ENCODE measurements at places on chromosomes 7 and 10.

- no peak for DNase-seq
Observed at GRCh38 chr7:55314967-55315366, 50.2 kb upstream of the LANCL2 start.

DNA sequence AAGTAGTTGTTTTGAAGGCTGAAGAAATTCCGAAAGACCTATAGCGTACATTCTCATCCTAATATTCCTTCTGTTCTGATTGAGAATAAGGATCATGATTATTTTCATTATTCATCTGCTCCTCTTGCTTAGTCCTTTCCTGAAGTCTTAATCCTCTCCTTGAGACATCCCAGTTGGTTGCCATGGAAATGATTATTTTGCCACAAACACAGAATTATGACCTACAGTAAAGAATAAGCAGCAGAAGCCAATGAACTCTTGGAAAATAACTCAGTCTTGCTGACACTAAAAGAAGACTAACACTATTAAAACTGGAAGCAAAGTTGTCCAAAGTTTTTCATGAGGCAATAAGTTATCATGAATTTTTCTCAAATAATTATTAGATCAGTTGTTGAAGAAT is 47.8 kb upstream of the JAZF1 start:
- DNase-seq, result no peak

- no peak for DNase-seq
Observed at GRCh38 chr7:55893940-55894339, 6.7 kb downstream of the ZNF713 start.

GRCh38 chr10:109359316-109359715 is 564.0 kb downstream of the XPNPEP1 start:
- DNase-seq, result no peak

GRCh38 chr7:121041516-121042148 is 53.1 kb downstream of the CPED1 start:
- no peak for DNase-seq

- no peak for DNase-seq
Observed at GRCh38 chr10:121596689-121597503, 1.3 kb downstream of the FGFR2 start.

DNA sequence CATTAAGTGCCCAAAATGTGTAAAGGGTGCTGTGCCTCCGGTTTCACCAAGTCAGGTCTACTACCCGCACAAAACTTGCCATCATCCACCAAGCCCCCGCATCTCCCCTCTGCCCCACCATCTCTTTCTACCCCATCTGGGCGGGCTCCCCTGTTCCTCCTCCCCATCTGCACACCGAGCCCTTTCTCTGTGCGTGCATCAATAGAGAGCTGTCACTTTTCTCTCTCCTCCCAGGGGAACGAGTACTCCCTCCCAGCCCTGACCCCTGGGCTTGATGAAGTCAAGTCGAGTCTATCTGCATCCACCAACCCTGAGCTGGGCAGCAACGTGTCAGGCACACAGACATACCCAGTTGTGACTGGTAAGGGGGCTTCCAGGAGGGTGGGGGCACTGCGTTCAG is 63.5 kb downstream of the PAX2 start:
- DNase-seq, result no peak

DNA sequence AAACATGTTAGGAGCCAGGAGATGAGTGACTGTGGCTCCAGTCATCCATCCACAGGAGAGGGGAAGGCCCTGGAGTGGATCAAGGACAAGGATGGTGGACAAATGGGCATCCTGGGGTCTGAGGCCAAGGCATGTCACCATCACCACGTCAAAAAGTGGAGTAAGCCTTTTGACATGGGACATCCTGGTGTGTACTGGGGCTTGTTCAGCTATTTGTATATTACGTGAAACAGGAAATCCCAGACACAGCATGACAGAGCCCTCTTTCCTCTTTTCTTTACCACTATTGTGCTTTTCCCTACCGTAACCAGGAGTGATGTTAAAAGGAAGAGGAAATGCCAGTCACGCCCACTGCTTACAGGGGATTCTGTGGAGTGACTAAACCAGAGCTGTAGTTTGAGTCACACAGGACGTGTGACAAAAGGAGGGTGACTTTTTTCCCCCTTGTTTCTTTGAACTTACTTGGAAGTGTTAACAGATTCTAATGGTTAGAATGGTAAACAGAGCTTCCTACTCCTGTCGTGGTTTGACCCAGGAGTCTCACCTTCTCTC is 15.4 kb downstream of the ACSL5 start:
- no peak for DNase-seq

GRCh38 chr7:27842094-27842692 is 102.2 kb downstream of the TAX1BP1 start:
- no peak for DNase-seq

- DNase-seq, result no peak
Observed at GRCh38 chr10:61170594-61170993, 226.6 kb upstream of the RHOBTB1 start.

DNA sequence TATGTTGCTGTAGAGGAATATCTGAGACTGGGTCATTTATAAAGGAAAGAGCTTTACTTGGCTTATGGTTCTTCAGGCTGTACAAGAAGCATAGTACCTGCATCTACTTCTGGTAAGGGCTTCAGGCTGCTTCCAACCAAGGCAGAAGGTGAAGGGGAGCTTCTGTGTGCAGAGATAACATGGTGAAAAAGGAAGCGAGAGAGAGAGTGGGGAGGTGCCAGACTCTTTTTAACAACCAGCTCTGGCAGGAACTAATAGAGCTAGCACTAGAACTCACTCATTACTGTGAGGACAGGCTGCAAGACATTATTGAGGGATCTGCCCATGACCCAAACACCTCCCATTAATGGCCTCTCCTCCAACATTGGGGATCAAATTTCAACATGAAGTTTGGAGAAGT is 94.5 kb downstream of the KIF20B start:
- no peak for DNase-seq

GRCh38 chr7:140060788-140061606 is 1.8 kb downstream of the PARP12 start:
- DNase-seq, result peak; percentile 75

DNA sequence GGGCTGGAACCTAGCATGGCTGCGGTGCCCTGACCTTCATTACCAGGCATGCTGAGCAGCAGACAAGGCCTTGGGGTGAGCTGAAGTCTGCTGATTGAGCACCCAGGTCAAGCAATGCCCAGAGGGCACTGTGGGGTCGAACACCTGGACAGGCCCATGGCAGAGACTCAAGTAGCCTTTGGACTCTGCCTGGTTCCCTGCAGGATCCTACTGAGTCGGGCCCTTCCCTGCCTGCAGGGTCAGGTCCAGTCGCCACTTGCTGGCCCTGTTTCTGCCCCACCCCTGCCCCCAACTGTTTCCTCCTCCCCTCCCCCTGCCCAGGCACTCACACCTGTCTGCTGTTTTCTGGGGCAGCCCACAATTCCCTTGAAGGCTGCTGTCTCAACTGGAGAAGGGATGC is 483.2 kb upstream of the MKI67 start:
- DNase-seq, result no peak

GRCh38 chr7:67962863-67963262 is 966.2 kb downstream of the TYW1 start:
- DNase-seq, result no peak

DNA sequence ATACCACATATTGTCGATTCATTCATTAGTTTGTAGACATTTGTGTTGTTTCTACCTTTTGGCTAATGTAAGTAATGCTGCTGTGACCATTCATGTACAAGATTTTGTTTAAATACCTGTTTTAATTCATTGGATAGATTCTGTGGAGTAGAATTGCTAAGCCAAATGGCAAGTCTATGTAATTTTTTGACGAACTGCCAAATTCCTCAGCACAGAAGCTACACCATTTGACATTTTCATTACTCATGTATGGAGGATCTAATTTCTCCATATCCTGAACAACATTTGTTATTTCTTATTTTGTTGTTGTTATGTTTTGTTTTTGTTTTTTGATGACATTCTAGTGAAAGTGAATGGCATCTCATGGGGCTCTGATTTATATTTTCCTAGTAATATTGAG is 1351.3 kb upstream of the SORCS1 start:
- DNase-seq, result no peak

DNA sequence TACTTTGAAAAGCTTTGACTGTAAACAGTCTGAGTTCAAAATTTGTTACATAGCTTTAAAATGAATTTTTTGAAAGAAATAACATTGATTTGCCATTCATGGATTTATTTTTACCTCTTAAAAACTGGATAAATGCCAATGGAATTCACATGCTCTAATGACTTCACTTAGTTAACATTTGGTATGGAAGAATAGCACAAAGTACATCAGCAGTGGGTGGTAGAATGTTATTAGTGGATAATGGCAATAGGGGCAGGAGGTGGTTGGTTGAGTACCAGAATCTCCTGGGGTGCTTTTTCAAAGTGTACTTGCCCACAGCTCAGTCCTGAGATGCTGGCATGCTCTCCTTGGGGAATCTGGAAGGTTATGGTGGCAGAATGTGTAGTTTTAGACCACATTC is 4.7 kb downstream of the PPP1R9A start:
- no peak for DNase-seq

- no peak for DNase-seq
Observed at GRCh38 chr10:8910314-8910713, 855.8 kb downstream of the GATA3 start.

- DNase-seq, result no peak
Observed at GRCh38 chr10:78217336-78217735, 183.7 kb downstream of the RPS24 start.

- DNase-seq, result no peak
Observed at GRCh38 chr10:71700731-71701368, 18.7 kb downstream of the C10orf105 start.

DNA sequence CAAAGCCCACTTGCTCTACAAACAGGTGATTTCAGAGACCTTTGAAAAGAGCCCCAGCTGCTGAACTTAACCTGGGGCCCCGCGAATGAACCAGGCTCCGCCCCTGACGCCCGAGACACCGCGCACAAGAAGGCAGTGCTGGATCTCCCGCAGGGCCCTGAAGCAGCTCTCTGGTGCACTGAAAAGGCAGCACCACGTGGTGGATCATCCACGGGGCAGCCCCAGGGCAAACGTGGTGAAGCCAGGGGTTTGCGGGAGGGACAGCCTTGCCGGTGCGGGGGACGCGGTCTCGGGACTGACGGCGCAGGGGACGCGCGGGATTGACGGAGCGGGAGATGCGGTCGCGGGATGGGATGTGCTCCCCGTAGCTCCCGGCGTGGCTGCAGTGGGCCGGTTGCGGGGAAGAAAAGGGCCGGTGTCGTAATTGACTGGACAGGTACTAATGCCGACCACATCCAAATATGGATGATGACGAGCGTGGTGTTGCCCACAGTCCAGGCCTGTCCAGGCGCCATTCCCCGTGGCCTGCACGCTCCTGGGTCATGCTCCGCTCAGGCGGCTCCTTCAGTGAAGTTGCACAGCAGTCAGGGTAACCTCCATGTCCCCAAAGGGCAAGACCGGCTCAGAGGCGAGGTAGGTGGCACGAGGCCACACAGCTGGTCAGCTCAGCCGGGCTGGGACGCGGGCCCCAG is 421.1 kb downstream of the DNAJB6 start:
- no peak for DNase-seq

DNA sequence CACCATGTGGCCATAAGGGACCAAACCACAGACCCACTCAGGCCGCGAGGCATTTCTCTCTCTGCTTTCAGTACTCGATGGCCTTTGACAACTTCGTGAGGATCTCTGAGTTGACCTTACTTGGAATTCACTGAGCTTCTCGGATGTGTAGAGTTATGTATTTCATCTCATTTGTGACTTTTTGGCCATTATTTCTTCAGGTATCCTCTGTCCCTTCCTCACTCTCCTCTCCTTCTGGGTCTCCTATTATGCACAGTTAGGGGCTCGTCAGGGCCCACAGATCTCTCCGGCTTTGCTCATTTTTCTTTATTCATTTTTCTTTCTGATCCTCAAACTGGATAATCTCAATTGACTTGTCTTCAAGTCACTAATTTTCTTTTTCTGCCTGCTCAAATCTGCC is 16.6 kb upstream of the FOXL3 start:
- DNase-seq, result no peak

- no peak for DNase-seq
Observed at GRCh38 chr10:32156031-32156495, 99.8 kb upstream of the KIF5B start.

DNA sequence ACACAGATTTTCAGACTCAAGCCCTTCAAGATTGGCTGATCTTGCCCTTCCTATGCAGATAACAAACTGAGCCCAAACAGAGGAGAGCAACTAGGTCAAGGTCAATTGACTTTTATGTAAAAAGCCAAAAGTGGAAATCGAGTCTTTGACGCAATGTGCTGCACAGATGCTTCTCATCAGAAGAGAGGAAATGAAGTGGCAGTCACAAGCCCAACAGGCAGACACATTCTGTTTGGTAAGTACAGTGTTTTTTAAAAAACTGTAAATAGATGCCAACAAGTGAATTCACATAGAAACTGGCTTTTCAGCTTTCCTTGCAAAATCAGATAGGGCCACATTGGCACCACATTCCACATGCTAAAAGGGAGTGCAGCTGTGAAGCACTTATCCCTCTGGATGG is 606.6 kb downstream of the KCNMA1 start:
- DNase-seq, result peak; percentile 32

DNA sequence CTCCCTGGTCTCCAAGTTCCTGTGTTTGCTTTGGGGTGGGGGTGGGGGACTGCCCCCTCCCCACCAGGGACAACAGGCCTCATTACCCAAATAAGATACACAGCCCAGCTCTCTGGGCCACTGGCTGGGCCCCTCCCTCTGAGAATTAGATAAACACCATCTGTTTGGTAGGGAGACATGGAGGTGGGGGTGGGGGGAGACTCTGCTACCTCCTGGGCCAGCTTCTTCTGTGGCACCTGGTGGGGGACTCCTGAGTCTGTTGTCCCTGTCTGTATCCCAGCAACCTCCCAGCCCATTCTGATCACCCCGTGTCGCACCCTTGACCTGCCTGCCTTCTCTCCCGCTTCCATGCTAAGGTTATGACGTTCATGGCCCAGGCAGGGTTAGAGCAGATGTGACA is 5.8 kb downstream of the MLXIPL start:
- DNase-seq, result no peak

GRCh38 chr10:1043532-1043995 is 5.4 kb downstream of the IDI1 start:
- DNase-seq, result no peak

GRCh38 chr10:91163869-91164474 is 56.5 kb upstream of the PCGF5 start:
- no peak for DNase-seq

GRCh38 chr7:27553273-27553672 is 109.4 kb downstream of the HIBADH start:
- DNase-seq, result no peak

- no peak for DNase-seq
Observed at GRCh38 chr10:24132741-24133140, 76.2 kb upstream of the KIAA1217 start.

- DNase-seq, result no peak
Observed at GRCh38 chr7:144725070-144725469, 110.8 kb downstream of the TPK1 start.

DNA sequence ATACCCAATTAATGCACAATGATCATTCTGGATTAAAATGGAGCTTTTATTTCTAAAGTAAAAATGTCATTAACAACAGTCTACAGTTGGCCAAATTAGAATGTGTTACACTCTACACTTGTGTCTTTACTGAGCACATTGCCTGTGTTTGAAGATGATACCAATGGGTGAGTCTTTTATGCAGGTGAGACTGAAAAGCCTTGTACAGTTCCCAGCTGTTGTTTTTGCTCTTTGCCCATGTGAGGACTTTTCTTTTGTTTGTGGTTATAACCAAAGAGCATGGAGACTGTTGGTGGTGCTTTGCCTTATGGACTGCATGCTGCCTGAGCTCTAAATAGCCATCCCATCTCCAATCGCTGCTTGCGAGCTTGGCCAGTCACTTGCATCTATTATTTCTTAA is 264.5 kb downstream of the GATA3 start:
- DNase-seq, result no peak

- no peak for DNase-seq
Observed at GRCh38 chr10:124104011-124104627, 10.7 kb upstream of the CHST15 start.

- DNase-seq, result no peak
Observed at GRCh38 chr7:83153419-83153818, 9.3 kb downstream of the PCLO start.

All from DMS79 (cell line).